LHCN-M2 (cell line): ENCODE measurements at places on chromosomes 12 and 14. TPM values are rescaled to one million over a fixed set of nuclear protein-coding genes. Genes with fewer than 3 reads are reported as not detected.

IL22 gene
- not detected in 2 replicates for total RNA-seq

RND1 gene
- not detected in 2 replicates for total RNA-seq

SLC35E3 gene
- total RNA-seq, result 2.1 and 5.2 TPM in 2 replicates

CCDC91 gene
- 13.9 and 14.7 TPM in 2 replicates for total RNA-seq

PDE3A gene
- total RNA-seq, result 0.06 TPM in 1 of 2 replicates, not detected in the other

HOXC12 gene
- total RNA-seq, result 0.34 and 0.38 TPM in 2 replicates

SLC6A12 gene
- not detected in 2 replicates for total RNA-seq

PTPRQ gene
- total RNA-seq, result 10.0 and 16.6 TPM in 2 replicates
